Naive B cell (primary cell): ENCODE measurements at places on chromosomes 11 and 22.

DNA sequence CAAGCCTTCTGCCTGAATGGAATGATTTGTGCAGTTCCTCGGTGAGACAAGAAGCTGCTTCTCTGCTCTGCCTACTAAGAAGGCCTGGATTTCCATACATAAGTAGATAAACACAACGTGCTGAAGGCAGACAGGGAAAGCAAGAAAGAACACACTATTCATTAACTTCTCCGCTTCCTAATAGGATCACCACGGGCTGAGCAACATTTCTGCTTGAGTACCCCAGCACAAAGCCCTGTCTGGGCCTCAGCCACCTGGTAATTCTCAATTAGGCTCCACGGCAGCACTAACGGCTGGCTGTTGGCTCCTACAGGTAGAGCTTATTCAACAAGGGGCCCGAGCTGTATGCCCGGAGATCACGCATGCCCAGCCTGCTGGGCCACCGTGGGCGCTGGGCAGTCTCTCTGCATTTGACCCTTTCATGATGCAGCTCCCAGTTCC is 1156.6 kb downstream of the TBC1D22A start:
- no peak for DNase-seq

DNA sequence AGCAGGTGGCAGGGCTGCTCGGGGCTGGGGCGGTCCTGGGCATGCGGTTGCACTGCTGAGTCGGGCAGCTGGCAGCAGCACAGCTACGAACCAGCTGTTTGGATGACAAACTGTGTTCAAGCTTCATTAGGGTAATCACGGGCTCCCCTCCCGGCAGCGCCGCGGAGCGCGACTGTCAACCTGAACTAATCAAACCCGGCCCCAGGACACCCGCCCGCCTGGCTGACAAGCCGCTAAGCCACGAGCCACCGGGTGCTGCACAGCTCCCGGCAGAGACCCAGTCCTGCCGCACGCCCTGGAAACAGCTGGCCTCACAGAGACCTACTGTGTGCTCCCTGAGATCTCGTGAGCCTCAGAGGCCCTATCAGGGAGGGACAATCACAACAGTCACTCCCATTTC is 60.6 kb upstream of the TCF20 start:
- DNase-seq: no peak

DNA sequence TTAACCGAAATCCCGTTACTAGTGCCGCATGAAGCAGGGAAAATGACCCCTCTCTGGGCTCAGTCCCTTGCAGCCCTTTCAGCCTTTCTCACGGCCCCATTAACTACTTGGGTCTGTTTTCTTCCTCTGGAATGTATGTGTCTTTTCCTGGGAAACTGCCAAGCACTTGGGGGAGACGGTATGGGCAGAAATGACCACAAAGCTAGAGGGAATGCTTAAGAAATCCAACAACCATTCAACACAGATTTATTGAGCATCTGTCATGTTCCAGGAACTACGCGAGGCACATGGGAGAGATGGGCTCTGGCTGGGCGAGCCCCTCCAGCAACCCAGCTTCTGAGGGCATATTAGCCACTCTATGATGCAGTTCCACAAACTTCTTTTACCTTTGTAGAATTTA is 462.6 kb downstream of the BUD13 start:
- DNase-seq: no peak

DNA sequence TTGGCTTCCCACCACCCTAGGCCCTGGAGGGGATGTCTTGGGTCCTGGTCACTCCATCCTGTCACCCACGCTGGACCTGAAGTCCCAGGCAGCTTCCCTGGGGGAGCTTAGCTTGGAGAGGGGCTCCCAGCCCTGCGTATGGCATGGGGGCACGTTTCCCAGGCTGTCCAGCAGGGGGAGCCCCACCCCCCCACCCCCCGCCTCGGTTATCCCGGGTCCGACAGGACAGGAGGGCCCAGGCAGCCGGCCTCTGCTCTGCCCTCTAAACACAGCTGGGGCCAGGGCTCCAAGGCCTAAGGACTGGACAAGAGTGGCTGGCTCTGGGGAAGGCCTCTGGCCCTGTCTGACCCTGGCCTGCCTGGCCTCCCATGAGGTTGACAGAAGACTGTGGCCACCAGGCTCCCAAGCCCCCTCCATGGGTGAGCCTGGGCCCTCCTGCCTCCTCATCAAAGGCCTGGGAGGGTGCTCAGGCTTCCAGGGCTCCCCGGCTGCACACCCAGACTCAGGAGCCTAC is 104.8 kb downstream of the NECTIN1 start:
- DNase-seq: no peak

GRCh38 chr11:82732348-82732733 is 1.3 kb downstream of the FAM181B start:
- no peak for DNase-seq

GRCh38 chr11:33984682-33985389 is 66.7 kb upstream of the CAPRIN1 start:
- no peak for DNase-seq

GRCh38 chr11:45580399-45580798 is 85.0 kb downstream of the CHST1 start:
- DNase-seq: no peak

DNA sequence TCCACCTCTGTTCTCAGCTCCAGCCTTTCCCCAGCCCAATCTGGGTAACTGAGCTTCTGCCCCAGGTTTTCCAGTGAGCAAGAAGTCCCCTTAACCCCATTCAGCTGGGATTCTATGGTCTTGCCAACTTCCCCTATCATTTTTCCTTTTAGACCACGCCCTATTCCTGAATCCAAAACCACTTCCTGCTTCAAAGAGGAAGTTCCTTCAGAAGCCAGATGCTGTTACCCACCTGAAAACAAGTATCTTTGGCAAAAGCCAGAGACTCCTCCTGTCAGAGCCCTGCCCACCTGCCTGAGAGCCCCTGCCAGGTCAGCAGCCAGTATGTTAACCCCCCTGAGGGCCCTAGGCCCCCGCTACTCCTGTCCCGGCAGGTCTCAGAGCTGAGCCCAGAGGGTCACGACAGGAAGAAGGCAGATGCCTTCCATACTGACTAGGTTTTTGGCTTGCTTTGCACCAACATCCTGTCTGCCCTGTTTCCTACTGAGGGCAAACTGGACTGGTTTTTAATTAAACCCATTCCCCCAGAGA is 20.3 kb upstream of the MICAL2 start:
- no peak for DNase-seq

GRCh38 chr11:5767056-5767455 is 13.0 kb downstream of the OR52N4 start:
- DNase-seq: no peak

DNA sequence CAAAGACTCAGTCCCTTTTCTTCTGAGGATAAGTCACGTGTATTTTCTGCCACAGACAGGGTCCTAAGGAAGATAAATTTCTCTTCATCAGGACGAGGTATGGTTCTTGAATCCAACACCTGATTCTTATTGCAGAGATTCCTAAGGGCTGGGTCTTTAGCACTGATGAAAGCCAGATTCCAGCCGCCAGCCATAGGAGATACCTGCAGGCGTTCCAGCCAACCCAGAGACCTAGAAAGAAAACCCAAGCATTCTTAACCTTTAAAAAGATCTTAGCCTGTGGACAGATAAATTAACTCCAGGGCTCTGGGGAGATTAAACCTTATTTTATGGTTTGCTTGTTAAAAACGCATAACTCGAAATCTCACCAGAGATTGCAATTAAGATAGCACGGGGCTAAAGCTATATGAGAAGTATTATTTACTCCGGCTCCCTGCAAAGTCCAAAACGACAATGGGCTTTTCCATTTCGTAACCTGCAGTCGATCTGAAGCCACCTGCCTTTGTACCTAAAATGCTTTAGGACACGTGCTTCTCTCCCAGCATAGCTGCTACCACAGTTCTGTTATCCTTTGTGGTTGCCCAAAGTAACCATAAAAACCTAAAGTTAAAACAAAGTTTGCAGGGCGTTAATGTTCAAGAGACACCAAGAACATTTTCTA is 104.5 kb downstream of the NXPE2 start:
- DNase-seq: no peak

GRCh38 chr11:8809241-8809938 is 101.6 kb upstream of the AKIP1 start:
- DNase-seq: no peak

DNA sequence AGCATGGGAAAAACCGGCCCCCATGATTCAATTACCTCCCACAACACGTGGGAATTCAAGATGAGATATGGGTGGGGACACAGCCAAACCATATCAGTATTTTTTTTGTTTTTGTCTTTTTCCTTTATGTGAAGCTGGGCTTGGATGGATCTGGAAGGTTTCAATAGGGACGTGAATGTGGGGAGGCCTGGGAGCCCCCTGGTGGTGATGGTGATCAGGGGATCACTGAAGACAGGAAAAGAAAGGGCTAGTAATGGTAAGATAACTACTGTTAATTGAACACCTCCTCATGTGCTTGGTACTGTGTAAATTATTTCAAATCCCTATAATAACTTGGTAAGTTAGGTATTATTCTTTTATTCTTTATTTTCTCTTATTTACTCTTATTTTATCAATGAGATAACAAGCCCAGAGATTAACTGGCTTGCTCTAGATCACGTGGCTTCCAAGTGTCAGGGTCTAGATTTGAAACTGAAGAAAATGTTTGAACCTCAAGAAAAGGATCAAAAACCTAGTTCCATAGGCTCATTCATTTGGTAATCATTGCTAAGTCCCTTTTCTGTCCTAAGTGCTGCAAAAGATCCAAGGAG is 364.2 kb downstream of the TENM4 start:
- DNase-seq: no peak

DNA sequence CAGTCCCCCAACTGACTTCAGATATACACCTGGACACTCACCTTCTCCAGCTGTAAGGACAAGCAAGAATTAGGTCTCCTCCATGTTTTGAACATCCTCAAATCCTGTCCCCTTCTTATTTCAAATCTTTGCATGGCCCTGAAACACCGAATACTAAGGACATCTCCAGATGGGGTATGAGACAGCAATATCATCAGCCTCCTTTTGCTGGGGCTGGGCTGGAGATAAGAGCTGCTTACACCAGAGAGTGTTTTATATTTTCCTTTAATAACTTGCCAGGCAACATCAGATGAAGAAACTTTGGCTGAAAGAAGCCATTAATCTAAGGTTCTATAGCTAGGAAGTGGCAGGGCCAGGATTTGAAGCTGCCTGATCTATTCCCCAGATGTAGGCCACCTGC is 21.6 kb downstream of the TUG1 start:
- no peak for DNase-seq

DNA sequence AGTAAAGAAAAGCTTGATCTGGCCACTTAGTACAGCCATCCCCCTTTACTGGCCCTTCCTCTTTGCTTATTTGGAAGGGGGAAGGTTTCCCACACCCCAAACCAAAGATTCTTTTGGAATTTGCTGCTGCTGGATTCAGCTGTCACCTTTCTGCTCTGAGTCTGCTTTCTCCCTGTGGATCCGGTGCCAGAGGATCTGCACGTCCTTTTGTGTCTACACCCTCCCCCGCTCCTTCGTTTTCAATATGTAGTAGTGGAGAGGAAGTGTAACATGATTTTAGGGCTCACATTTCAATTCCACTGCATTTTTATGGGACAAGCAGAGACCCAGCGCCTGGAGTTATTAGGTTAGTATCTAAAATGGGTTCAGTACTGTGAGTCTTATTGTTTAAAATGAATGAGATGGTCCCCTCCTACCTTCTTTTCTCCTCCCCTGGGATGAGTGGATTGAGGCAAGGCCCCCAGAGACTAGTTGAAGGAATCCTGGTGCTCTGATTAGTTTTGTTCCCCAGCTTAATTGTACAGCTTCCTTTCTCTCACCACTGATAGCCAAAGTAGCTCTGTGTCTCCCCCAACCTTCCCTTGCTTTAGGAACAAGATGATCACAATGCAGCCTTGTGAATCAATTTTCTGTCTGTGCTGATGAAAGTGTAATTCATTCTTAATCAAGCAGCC is 30.5 kb upstream of the CABP7 start:
- no peak for DNase-seq

- DNase-seq: no peak
These were observed 49.4 kb upstream of the ADA2 start for GRCh38 chr22:17268501-17269223.

DNA sequence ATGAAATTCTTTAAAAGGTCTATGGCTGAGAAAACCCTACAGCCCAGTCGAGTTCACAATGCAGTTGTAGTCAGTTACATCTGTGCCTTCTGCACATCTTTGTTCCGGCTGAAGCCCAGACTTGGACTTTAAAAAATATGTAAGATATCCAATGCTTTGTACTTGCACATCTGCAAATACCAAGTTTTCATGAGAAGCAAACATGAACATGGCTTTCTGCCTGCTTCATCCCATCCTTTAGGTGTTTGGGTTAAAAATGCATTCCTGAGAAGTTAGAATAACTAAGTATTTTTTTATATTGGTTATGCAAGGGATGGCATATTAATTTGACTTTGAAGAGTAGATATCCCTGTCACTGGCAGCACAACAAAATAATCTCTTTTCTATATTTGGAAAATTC is 528.4 kb downstream of the METTL15 start:
- no peak for DNase-seq

- DNase-seq: no peak
These were observed 473.5 kb downstream of the MIAT start for GRCh38 chr22:27130906-27131305.

DNA sequence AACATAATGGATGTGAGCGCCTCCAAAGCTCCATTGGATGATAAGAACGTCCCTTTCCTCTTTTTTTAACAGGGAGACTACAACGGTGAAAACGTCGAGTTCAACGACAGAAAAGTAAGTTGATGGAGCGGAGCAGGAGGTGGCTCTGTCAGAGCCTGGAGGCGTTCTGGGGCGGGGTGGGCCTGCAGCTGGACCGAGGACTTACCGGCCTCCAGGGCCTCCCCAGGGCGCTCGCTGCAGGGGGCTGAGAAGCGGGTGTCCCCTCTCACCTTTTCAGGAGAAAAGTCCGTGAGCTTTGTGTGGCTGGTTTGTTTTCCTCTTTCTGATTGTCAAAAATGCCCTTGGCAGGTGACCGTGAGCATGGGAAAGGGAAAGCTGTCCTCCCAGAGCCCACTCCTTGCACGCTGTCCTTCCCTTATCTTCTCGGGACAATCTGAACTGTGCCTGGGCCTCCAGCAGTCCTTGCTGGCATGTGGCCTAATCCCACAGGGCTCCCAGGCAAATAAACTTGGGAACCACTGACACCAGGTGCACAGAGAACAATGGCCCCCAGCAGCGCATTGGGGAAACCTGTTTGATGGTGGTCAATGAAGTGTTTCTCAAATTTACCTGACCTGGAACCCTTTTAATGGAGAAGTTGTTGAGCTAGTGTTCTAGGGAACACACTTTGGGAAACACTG is 38.4 kb downstream of the ANO1 start:
- no peak for DNase-seq

DNA sequence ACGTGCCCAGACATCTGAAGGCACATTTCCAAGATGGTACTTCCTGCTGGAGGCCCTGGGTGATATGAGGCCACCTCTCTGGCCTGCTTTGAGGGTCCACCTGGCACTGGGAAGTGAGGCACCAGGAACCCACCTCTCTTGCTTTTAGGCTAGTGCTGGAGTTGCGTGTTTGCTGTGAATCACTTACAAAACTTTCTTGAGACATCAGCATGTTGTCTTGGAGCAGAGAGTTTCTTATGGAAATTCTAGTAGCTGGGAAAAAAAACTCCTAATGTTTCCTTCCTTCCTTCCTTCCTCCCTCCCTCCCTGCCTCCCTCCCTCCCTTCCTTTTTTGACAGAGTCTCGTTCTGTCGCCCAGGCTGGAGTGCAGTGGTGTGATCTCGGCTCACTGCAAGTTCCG is 341.3 kb downstream of the MIAT start:
- DNase-seq: no peak

GRCh38 chr11:64249563-64250414 is 1.5 kb upstream of the PLCB3 start:
- DNase-seq: no peak

GRCh38 chr11:65808744-65809341 is 22.0 kb downstream of the OVOL1 start:
- DNase-seq: no peak
